ENCODE measurements at places on chromosomes 3 and 15. TPM values are rescaled to one million over a fixed set of nuclear protein-coding genes. Genes with fewer than 3 reads are reported as not detected.

SLC22A13 gene
- 0.28 TPM for total RNA-seq

GRCh38 chr15:74891469-74891868 lies 1.6 kb downstream of the MPI start:
- no peak for DNase-seq

RETNLB gene
- total RNA-seq, result not detected

GRCh38 chr15:97868981-97869380 lies 91.5 kb upstream of the ARRDC4 start:
- no peak for DNase-seq

DNA sequence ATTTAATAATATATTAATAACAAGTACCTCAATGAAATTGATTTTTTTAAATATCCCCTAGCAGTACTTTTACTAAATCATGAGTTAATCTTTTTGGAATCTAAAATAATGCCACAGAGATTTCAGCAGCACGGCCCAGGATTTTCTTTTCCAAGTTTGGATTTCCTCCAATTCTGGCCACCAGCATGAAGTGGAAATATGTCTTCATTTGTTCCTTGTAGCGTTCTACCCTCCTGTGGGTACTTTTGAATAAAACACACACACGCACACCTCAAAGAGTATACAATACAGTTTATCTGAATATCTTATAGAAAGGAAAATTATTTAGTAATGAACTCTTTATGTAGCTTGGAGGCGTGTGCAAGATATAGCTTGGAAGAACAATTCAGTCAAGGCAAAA lies 125.1 kb upstream of the STT3B start:
- no peak for DNase-seq

GRCh38 chr3:15889936-15890335 lies 92.2 kb upstream of the ANKRD28 start:
- DNase-seq, result no peak

DNA sequence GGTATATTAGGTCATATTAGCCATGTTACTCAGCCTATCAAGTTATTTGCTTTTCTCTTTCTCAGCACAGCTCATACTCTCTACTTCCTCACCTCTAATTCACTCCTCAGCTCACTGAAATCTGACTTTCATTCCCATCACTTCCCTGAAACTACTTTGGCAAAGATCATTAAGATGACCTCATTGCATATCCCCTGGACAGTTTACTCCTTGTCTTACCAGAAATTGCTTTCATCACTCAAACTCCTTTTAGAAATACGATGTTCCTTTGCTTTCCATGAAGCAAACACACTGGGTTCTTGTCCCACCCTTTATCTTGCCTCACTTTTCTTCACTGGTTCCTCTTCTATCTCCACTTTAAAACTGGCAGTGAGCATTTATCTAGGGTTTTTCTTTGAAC lies 354.4 kb downstream of the TUSC7 start:
- no peak for DNase-seq

BFSP2 gene
- total RNA-seq, result 0.55 TPM
